RWPE1 (cell line): ENCODE measurements at places on chromosomes 1 and 21.

- DNase-seq: no peak
Measured at GRCh38 chr21:23968008-23968407, 1639.3 kb downstream of the MRPL39 start.

GRCh38 chr1:210244746-210245367, 12.3 kb downstream of the SERTAD4 start:
- no peak for DNase-seq

- DNase-seq: no peak
Measured at GRCh38 chr1:85992791-85993190, 163.8 kb downstream of the COL24A1 start.

DNA sequence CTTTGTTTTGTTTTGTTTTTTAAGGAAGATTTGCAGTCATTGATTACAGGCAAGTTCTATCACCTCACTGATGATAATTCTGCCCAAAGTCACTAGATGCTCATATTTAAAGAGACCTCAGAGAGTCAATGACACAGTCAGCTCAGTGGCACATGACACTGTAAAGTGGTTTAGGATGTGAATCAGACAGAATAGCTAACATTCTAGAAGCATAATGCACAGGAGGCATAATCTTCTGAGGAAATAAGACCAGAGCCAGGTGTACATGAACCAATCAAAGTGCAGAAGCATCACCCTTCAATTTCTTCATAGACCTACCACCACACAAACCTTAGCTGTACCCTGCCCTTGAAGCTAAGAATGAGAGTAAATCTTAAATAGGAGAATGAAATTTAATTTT, 268.5 kb downstream of the BRINP2 start:
- no peak for DNase-seq

- no peak for DNase-seq
Measured at GRCh38 chr1:13728091-13728715, 28.2 kb downstream of the PRDM2 start.

GRCh38 chr1:167428395-167428794, 89.9 kb downstream of the CD247 start:
- DNase-seq: no peak

GRCh38 chr1:157170677-157171515, 32.7 kb upstream of the ETV3 start:
- DNase-seq: peak; percentile 26

DNA sequence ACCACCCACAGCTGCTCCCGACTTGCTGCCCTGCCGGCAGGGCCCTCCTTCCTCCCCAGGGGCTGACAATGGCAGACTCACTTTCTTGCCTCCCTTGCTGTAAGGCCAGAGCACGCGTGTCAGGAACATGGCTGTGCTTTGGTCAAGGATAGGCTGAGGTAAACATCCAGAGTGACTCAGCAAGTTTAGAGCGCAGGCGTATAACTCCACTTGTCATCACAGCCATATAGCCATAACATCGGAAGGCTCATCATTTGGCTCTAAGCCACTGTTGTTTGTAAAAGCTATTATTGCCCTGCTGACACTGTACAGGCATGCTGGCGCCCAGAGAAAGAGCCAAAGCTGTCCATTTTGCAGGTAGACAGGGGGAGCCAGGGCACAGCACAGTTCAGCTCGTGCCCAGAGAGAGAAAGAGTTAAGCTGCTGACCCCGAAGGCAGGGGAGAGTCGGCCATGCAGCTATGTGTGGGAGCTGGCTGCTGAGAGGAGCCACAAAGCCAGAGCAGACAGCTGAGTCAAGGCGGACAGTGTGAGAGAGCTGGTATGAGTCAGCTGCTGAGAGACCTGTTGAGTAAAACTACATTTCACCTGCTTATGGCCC, 60.6 kb downstream of the GNG4 start:
- DNase-seq: no peak

DNA sequence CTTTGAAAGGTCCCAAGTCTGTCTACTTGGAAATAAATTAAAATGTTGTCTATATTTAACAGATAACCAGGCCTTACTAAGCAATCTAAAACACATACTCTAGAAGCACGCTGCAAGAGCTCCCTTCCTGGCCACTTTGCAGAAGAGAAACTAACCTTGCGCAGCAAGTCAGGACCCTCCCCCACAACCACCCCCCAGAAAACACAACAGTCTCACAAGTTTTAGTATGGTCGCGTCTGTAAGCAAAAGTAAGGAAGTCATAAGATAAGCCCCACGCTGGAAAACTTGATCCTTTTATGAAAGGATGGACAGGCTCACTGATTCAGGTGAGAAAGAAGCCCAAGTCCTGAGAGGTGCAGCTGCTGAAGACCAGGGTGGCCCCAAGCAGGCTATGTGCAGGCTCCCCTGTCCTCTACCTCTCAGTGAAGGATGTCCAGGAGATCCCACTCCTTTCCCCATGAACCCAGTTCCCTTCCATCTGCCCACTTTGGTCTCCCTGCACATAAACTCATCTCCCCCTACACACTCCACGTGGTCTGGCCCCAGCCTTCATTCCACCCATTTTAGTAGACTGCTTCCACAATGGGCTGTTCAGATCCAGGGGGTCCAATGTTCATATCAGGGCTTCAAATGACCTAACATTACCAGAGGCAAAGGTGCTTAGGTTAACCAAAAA, 23.8 kb downstream of the HIVEP3 start:
- no peak for DNase-seq

GRCh38 chr21:35622612-35623011, 437.7 kb downstream of the SETD4 start:
- no peak for DNase-seq

GRCh38 chr1:179141592-179142251, 59.9 kb downstream of the TOR3A start:
- peak; percentile 65 for DNase-seq

DNA sequence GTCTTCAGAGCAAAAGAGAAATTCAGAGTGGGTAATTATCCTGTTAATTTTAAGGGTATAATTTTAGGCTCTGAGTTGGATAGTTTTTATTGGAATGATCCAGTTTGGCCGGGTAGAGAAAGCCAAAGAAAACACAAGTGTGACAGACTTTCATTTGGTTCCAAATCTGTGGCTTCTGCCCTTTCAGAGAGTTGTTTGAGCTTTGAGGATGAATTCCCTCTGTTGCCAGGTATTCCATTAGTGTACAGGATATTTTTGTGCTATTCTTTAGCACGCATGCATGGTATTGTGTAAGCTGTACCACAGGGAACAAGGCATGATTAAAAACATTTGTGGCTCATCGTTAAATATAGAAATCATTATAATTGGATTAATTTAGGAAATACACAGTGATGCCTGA, 384.4 kb downstream of the ADGRL2 start:
- DNase-seq: no peak

- no peak for DNase-seq
Measured at GRCh38 chr1:155062702-155063411, 683 bp upstream of the EFNA4 start.

DNA sequence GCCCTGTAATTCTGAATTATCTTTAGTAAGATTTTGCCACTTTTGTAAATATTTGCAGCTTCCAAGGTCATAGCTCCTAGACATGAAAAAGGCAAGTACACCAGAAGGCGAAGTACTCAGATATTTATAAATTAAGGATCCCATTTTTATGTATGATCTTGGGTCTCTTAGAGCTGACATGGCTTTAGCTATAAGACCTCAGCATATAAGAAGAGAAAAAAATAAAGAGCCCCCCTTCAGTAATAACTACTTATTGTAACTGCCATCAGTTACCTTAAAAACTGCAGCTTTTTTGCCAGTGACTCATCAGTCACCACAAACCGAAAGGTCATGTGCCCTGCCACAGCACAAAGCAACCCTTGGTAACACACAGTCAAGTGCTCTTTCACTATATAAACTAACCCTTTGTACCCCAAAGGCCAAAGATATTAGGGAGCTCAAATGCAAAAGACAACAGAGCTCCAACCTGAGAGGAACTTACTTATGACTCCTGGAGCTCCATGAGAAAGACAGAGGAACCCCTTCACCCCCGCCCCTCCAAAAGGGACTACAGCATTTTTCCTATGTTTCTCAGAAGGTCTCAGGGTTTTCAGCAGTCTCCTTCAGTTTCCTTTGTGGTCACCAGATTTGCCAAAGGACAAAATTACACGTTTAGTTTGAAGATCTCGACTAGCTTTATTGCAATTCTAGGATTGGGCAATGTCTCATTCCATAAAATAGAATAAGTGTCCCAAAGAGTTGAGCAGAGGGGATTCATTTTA, 219.8 kb upstream of the DUSP10 start:
- DNase-seq: peak; percentile 31

GRCh38 chr1:229579059-229579673, 20.7 kb upstream of the ABCB10 start:
- no peak for DNase-seq

- peak; percentile 41 for DNase-seq
Measured at GRCh38 chr21:44510508-44511218, 29.3 kb downstream of the KRTAP10-1 start.

DNA sequence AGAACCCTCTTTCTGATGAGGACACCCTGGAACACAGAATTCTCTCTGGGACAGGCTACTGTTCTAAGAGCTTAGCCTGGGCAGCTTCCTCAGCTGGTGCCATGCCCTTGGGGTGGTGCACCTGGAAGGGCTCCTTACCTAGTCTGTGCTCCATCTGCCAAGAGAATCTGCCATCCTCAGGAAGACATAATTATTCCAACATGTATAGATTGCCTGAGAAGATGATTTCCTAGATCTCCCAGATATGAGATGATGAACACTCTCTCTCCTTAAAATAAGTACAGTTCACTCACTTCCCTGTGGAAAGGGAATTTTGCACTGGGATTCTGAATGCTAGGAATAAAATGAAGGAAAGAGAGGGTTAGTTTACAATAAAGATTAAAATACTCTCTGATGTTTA, 87.6 kb downstream of the NENF start:
- DNase-seq: no peak

DNA sequence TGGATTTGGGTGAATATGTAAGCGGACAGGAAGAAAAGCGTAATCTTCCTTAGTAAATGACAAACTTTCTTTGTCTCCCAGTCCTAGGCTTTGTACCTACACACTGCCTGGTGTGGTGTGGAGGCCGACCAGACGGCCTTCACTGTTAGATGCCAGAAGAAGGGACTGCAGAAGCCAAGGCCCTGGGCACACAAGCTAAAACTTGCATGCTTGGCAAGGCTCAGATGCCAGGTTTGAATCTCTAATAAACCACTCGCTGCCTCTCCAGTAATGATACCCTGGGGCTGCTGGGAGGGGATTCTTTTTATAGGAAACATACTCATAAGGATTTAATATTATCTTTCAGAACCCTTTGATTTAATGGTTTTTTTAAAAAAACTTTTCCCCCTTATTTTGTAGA, 263.8 kb downstream of the PTPRC start:
- peak; percentile 34 for DNase-seq

- DNase-seq: no peak
Measured at GRCh38 chr1:74053407-74053806, 144.6 kb downstream of the LRRIQ3 start.

DNA sequence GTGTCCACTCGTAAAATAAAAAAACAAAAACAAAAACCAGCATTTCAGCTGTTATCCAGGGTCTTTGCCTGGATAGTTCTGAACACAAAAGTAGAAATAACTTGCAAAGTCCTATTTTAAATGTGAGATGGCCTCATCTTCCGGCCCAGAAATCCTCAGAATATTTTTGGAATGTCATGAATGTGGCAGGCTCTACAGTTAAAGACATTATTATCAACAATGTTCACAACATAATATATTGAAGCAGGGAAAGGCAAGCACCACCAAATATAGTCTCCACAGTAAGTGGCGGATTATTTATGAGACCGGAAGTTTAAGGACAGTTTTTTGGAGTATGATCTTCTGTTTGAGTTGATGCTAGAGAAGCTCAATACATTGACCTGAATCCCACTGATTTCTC, 1.2 kb upstream of the C1orf198 start:
- DNase-seq: no peak

- DNase-seq: no peak
Measured at GRCh38 chr1:30318413-30318812, 405.0 kb downstream of the MATN1 start.

- no peak for DNase-seq
Measured at GRCh38 chr1:62800281-62800680, 16.3 kb downstream of the ATG4C start.

GRCh38 chr21:40851749-40852148, 4.8 kb upstream of the DSCAM start:
- no peak for DNase-seq

DNA sequence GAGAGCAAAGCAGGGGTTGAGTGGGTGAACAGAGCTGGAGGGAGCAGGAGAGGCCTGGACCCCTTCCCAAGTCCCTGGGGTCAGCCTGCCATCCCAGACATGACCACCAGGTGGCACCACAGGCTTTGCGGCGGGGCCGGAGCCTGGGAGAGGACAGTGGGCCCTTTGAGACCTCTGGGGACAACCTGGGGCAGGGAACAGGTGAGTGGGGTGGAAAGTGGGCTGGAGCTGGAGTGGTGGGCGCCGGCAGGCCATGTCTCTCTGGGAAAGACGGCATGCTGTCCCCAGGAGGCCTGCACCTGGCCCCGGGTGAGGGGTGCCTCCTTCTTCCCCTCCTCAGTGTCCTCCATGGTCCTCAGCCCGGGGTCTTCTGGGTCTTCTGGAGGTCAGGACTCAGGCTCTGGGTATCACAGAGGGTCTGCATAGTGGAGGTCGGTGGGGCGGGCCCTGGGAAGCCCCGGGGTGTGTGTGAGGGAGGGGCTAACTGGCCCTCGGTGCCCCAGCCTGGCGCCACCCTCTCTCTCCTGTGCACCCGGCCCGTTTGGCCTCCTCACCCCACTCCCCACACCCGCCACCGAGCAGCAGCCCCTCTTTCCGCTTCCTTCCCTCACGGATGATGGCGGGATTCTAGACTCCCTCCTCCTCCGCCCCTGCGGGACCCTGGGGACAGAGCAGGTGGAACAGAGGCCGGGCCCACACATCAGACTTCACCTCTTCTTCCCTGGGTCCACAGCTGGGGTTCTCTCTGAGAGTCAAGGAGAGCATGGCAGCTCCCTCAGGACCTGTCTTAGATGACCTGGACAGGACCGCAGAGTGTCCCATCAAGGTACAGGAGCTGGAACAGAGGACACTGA, 28.5 kb upstream of the PKP1 start:
- DNase-seq: peak; percentile 91

- DNase-seq: no peak
Measured at GRCh38 chr1:8091691-8092090, 65.6 kb upstream of the ERRFI1 start.

- DNase-seq: peak; percentile 64
Measured at GRCh38 chr21:45554477-45555175, 12.4 kb upstream of the SLC19A1 start.

- no peak for DNase-seq
Measured at GRCh38 chr1:245466261-245466660, 311.5 kb downstream of the KIF26B start.

- peak; percentile 45 for DNase-seq
Measured at GRCh38 chr1:226063224-226063976, 884 bp downstream of the H3-3A start.

- peak; percentile 76 for DNase-seq
Measured at GRCh38 chr1:162905174-162906158, 44.5 kb upstream of the CCDC190 start.

GRCh38 chr1:51276286-51276685, 40.2 kb downstream of the RNF11 start:
- no peak for DNase-seq

DNA sequence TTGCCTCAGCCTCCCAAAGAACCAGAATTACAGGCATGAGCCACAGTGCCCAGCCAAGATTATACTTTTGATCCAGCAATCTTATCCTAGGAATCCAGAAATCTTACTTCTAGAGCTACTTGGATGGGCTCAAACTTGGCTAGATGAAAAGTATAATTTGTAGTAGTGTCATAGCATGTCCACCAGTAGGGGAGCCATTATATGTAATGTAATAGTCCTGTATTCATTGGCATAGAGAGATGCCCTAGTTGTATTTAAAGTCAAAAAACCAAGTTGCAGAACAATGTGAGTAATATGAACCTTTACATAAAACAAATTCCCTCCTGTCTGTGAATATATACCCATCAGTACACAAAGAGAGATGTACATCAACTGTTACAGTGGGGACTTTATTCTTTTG, 83.9 kb downstream of the NOS1AP start:
- no peak for DNase-seq
